CD8-positive, alpha-beta memory T cell (primary cell): ENCODE measurements at places on chromosomes 5 and 9.
A peak's percentile ranks its signal among the peaks of the same experiment; 100 is the strongest.

GRCh38 chr9:127368852-127369402 lies 28.0 kb upstream of the SLC2A8 start:
- no peak for DNase-seq

GRCh38 chr5:2007496-2007877 lies 124.8 kb upstream of the IRX4 start:
- no peak for DNase-seq

DNA sequence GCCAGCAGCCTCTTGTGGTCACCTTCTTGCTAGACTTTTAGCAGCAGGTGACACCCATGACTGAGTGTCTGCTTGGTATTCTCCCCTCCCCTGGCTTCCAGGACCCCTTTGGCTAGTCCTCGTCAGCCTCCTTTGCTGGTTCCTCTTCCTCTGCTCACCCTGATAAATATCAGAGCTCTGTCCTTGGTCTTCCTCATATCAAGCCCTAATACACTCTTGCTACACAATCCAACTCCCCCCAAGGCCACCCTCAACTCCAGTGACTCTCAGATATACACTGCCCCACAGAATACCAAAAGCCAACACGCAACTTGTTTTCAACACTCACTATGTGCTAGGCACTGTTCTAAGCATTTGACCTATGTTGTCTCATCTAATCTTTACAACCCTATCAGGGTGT lies 30.3 kb upstream of the LCP2 start:
- no peak for DNase-seq

- DNase-seq = no peak
These were observed 194.0 kb downstream of the IRX2 start for GRCh38 chr5:2557435-2557834.

GRCh38 chr9:124122321-124122720 lies 110.8 kb downstream of the LHX2 start:
- DNase-seq = no peak

DNA sequence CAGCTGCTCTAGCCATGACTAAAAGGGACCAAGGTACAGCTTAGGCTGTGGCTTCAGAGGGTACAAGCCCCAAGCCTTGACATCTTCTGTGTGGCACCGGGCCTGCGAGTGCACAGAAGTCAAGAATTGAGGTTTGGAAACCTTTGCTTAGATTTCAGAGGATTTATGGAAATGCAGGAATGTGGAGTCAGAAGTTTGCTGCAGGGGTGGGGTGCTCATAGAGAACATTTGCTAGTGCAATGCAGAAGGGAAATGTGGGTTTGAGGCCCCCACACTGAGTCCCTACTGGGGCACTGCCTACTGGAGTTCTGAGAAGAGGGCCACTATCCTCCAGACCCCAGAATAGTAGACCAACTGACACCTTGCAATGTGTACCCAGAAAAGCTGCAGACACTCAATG lies 624.9 kb upstream of the FTMT start:
- DNase-seq = no peak

DNA sequence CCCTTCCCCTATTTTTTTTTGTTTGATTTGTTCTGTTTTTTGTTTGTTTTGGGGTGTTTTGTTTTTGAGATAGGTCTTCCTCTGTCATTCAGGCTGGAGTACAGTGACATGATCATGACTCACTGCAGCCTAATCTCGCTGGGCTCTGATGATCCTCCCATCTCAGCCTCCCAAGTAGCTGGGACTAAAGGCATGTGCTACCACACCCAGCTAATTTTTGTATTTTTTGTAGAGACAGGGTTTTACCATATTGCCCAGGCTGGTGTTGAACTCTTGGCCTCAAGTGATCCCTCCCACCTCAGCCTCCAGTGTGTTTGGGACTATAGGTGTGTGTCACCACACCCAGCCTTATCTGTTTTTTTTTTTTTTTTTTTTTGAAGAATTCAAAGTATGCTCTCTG lies 605.4 kb downstream of the DNAH5 start:
- no peak for DNase-seq

GRCh38 chr9:74138182-74138581 lies 359.0 kb upstream of the RORB start:
- no peak for DNase-seq

DNA sequence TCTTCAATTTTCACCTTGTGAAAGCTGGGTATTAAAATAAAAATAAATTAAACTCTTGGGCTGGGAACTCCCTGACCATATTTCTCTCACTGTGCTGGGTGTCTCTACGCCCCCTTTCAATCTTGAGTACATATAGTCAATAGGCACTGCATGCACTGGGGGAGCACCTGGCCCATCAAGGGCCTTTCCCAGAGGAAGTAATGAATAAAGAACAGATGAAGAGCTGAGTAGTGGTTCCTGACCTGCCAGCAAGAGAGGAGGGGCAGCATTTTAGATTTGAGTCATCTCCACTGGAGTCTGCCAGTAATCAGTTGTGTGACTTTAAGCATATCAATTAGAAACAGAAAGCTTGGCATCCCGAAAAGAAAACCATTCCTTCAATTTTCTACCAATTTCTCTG lies 6.2 kb downstream of the MAPKAP1 start:
- no peak for DNase-seq

- no peak for DNase-seq
These were observed 134.5 kb downstream of the FANCC start for GRCh38 chr9:95182854-95183563.

DNA sequence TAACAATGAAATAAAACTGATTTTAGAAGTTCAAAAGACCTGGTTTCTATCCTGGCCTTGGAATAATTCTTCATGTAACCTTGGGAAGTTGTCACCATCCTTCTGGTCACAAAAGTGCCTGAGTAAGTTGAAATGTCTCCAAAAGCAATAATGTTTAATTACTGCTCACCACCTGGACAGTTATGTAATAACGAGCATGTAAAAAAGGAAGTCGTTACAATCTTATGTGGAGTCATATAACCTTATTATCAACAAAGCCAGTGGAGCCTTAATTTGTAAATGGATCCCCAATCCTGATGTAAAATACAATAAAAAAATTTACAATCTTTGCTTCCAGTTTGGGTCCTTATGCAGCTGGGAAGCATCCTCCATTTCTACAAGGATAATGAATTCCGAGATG lies 64.2 kb upstream of the GPR151 start:
- no peak for DNase-seq

GRCh38 chr5:140235791-140236551 lies 61.0 kb downstream of the CYSTM1 start:
- DNase-seq = no peak

DNA sequence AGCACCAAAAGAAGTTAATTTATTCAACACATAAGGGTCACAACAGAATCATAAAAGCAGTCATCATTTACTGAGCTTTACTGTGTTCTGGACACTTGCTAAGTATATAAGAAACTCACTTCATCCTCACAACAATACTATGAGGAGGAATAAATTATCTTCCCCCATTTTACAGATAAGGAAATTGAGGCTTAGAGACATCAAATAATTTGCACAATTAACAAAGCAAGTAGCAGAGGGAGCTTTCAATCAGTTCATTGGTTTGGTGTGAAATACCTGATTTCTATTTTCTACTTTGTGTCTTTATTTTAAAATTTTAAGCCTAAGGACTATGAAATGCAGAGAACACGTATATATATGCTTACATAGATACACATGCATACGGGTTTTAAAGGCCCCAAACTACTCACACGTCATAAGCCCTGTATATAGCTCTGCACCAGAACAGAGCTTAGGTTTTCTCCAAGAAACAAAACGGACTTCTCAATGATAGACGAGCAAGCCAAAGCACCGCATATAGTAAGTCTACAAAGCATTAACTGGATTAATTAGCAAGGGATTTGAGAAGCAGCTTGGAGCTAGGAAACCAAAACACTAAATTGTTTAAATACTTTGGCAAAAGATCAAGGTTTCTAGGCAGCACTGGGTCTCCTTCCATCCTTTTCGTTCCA lies 95.6 kb downstream of the DENND1A start:
- DNase-seq = no peak

DNA sequence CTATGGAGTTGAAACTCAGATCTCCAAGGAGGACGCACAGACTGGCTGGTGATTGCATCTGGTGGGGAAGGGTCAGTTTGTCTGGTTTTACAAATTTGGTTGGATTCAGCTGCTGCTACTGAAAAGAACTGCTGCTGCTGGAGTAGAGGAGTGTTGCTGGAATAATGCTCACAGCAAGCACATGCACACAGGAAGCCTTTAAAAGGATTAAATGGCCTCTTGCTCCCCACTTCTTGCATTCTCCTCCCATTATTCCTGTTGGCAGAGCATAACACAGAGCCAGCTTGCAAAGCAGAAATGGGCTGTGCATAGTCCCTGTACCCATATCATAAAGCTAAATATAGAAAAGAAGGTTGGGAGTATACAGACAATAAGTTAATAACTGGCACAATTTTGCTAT lies 16.6 kb downstream of the ZNF474 start:
- DNase-seq = no peak

- no peak for DNase-seq
These were observed 1.1 kb upstream of the ENTPD2 start for GRCh38 chr9:137054932-137055384.

DNA sequence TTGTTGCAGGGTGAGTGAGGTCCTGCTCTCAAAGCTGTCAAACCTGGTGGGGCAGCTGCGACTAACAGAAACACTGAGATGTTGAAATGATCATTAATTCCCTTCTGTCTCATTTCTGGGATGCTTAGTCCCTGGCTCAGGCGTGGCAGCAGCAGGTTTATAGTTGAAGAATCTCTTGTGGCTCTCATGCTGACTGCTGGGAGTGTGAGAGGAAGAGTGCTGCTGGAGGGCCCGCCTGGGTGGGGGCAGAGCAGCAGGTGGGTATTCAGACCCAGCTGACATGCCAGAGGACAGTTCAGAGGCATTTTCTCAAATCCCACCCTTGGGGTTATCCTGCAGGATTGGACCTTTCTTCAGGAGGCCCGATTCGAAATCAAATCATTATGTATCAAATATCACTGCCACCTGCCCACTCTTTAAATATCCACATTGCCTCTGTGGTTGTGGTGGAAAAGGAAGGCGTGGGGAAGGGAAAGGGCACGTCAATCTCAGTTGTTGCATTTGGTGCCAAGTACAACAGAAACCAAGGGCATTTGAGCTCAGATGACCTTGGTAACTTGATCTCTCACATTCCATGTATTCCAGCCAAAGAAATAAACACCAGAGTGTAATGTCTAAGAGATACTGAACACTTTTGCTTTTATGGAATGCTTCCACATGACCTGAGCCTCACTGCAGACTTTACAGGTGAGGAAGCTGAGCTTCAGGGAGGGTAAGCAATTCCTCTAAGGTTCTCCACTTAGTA lies 224.3 kb downstream of the AOPEP start:
- DNase-seq = no peak

DNA sequence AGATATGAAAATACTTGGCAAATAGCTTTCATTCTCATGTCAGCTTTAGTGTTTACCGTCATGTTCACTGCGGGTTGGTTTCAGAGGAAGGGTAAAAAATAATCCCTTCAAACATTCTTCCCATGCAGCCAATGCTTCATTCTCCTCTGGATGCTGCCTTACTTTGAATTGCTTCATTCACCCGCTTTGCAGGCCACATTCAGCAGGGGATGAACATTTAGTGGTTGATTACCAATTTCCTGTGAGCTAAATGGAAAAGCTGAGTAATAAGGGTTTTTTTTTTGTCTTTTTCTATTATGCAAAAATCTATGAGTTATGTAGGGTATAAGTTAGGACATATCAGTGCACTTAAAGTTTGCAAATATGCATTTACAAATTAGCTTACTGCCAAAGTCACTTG lies 96.3 kb upstream of the MEF2C start:
- no peak for DNase-seq

DNA sequence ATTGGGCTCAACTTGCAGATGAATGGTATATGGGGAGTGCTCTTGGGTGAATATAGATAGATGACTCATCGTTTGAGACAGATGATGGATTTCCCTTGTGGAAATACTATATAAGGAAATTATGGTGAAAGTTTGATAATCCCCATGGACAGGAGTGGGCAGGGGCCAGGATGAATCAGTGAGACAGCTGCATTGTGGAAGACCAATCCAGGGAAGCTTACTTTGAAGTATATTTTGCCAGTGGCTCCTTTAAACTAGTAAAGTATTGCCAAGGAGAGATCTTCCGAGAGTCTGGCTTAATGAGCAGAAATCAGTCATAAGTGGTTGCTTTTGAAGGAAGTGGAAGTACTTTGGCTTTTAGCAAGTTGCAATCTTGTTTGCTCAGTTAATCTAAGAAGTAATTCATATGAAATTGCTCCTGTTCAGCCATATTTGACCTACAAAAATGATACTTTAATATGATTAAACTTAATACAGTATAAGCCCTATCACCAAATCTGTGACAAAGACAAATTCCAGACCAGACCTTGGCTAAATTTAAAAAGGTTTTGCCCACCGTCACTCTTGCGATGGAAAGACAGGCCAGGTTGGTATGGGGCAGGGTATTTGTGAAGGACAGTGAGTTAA lies 9.3 kb upstream of the TNC start:
- no peak for DNase-seq

- DNase-seq = no peak
These were observed 123.1 kb downstream of the PAPPA start for GRCh38 chr9:116276651-116277121.

- DNase-seq = peak; percentile 84
These were observed 10.1 kb downstream of the EEIG1 start for GRCh38 chr9:127970401-127971313.

DNA sequence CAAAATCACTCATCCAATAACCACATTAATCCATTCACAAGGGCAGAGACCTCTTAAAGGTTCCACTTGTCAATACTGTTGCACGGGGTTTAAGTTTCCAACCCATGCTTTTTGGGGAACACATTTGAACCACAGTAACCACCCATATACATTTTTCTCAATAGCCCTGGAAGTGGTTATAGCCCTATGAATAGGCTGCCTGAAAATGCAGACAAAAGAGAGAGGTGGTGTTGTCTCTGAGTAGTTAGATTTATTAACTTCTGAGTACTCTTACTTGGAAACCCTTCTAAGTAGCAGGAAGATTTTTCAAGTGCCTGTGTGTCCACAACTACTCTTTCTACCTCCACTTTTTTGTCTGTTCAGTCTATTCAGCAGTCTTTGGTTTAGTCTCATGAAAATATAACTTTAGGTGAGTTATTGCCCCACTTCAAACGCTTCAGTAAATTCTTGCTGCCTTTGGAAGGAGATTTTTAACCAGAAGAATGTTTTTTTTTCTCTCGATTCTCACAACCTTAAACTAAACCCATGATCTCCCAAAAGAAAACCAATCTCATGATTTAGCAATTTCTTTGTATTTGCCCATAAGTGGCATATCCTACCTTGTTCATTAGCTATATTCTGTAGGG lies 42.6 kb downstream of the ARHGEF28 start:
- DNase-seq = no peak

GRCh38 chr5:23014266-23014665 lies 161.1 kb upstream of the CDH12 start:
- no peak for DNase-seq

GRCh38 chr9:3241290-3241689 lies 284.5 kb downstream of the RFX3 start:
- DNase-seq = no peak
